RWPE2 (cell line): ENCODE measurements at places on chromosomes 12 and 14.

GRCh38 chr12:123101526-123101925 lies 49.4 kb downstream of the PITPNM2 start:
- H3K27ac ChIP-seq, result no peak overlapping the region
- DNase-seq, result no peak
- no peaks in the 10 kb centered on the region for H3K4me1 ChIP-seq
- no peaks in the 10 kb centered on the region for H3K27me3 ChIP-seq

DNA sequence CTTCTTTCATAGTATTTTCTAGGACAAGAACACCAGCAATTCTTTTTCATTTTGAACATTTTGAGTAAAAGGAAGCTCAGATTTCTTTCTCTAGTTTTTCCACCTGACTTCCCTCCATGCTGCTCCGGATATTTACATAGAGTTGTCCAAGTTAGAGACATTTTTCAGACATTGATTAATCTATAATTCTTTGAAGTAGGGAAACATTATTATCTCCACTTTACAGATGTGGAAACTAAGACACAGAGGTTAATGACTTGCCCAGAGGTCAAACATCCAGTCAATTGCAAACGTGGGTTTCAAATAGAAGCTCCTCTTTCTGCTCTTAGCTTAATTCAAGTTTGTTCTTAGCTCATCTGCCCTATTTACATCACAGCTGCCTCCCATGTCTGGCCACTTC lies 138.3 kb downstream of the EGLN3 start:
- H3K4me1 ChIP-seq, result no peaks in the 10 kb centered on the region
- no peak overlapping the region for H3K27ac ChIP-seq
- H3K36me3 ChIP-seq, result no peaks in the 10 kb centered on the region
- no peak for DNase-seq

DNA sequence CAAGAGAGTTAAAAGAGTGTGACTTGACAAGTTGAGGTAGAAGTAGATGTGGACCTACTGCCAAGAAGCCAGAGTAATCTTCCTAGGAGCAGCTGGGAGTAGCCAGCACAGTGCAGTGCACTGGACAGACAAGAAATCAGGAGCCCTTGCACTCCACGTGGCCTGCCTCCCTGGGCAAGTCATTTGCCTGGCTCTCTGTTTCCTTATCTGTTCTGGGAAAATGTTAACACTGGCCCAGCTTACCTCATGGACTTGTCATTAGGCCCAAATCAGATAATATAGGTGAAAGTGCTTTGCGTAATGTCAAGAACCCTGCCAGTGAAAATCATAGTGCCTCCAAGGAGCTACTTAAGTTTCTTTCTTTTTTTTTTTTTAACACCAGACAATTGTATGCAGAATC lies 19.2 kb downstream of the SLC7A8 start:
- H3K27ac ChIP-seq, result no peak overlapping the region
- peaks cover 10% of the 10 kb centered on the region for H3K4me1 ChIP-seq
- DNase-seq, result no peak
- no peaks in the 10 kb centered on the region for H3K36me3 ChIP-seq
- H3K4me3 ChIP-seq, result no peak overlapping the region

DNA sequence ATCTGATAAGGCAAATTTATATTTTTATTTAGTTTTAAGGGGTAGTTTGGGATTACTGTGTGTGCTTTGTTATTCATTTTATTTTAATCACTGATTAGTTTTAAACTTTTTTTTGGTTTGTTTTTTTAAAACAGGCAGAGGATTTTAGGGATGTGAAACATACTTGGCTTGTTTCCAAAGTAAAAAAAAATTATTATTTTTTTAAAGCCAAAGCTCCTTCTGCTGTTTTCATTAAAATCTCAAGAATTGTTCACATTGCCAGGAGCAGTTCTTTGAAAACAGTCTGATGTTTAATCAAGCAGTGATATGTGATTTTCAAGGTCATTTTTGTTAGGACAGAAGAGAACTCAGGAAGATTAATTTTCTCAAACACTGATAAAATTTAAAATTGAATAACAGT lies 11.2 kb downstream of the TTC8 start:
- no peaks in the 10 kb centered on the region for H3K27me3 ChIP-seq
- peaks cover 29% of the 10 kb centered on the region for H3K4me1 ChIP-seq
- H3K36me3 ChIP-seq, result peaks cover 5% of the 10 kb centered on the region; the same call in 1 of the 2 replicates
- no peak overlapping the region for H3K4me3 ChIP-seq
- no peak for DNase-seq

DNA sequence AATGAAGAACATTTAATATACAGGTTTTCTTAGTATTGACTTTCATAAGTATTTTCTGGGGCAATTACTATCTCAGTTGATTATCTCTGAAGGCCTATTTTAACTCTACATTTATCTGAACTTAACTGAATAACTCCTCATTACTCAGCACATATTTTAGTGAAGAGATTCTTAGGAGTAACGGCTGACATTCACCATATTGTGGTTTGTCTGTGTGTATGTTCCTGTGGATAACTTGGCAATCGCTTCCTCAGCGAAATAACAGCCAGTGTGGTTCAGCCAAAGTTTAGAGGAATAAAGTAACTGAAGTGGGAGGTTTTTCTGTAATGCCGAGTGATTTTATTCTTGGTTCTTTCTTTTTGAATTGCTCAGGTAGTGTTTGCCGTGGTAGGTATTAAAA lies 168.0 kb downstream of the RAD51B start:
- H3K36me3 ChIP-seq, result no peaks in the 10 kb centered on the region
- H3K4me3 ChIP-seq, result no peak overlapping the region
- H3K27ac ChIP-seq, result no peak overlapping the region
- no peaks in the 10 kb centered on the region for H3K27me3 ChIP-seq

DNA sequence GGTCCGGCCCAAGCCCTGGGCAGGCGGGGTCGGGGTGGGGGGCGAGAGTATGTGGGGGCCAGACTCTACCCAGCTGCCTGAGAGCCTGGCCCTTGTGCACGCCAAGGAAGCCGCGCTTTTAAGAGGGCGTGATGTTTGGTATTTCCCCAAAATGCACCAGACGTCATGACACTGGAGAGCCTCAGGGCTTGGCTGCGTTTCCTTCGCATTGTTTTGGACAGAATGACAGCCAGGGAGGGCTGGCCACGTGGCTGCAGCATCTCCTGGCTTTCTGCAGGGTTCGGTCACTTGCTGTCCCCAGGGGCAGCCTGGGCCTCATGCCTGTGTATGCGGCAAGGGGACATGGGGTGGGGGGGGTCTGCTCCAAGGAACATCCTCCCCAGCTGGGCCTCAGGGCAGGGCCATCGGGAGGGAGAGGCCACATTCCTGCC lies 16.1 kb upstream of the NUDT14 start:
- DNase-seq, result no peak
- no peak overlapping the region for H3K4me3 ChIP-seq
- H3K27ac ChIP-seq, result no peak overlapping the region
- H3K36me3 ChIP-seq, result no peaks in the 10 kb centered on the region
- H3K27me3 ChIP-seq, result peaks cover 21% of the 10 kb centered on the region
- peaks cover 3% of the 10 kb centered on the region for H3K4me1 ChIP-seq

DNA sequence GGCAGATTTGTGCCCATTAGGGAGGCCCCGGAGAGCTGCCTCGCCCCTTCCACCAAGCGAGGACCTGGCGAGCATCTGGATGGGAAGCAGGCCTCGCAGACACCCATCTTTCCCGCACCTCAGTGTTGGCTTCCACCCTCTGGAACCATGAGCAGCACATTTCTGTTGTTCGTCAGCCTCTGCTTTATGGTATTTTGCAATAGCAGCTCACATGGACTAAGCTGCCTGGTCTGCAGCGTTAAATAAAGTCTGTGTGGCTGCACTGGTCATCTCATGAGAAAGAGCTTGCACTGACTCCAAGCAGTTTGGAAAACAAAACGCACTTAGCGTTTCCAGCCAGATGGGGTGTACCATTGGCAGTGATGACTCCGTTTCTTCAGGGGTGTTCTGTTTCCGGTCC lies 75.8 kb downstream of the GLT1D1 start:
- no peaks in the 10 kb centered on the region for H3K36me3 ChIP-seq
- DNase-seq, result no peak
- H3K27ac ChIP-seq, result no peak overlapping the region
- no peaks in the 10 kb centered on the region for H3K4me1 ChIP-seq
- H3K27me3 ChIP-seq, result no peaks in the 10 kb centered on the region
- H3K4me3 ChIP-seq, result no peak overlapping the region

DNA sequence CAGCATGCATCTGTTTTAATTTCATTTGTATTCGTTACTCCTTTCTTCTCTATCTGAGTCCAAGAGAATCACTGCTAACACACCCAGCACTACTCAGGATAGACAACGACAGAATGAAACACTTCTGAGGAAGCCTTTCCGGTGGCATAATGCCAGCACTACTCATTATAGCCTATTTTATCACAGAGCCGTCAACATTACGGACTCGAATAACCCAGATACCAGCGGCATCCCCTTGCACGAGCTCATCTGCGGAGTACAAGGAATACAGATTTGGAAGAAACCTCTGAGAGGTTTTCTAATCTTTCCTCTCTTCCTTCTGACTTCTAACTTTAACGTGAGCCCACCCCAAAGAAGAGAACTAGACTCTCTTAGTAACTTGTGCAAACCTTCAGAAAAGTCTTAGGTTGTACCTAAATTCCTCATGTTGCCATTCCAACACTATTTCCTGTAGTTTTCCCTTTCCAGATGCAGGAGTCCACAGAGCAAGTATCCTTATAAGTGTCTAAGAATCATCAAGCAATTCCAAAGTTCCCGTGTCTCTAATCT lies 248.1 kb downstream of the APAF1 start:
- no peak overlapping the region for H3K4me3 ChIP-seq
- DNase-seq, result no peak
- H3K36me3 ChIP-seq, result no peaks in the 10 kb centered on the region
- H3K27me3 ChIP-seq, result peaks cover 73% of the 10 kb centered on the region
- H3K4me1 ChIP-seq, result no peaks in the 10 kb centered on the region
- H3K27ac ChIP-seq, result no peak overlapping the region

DNA sequence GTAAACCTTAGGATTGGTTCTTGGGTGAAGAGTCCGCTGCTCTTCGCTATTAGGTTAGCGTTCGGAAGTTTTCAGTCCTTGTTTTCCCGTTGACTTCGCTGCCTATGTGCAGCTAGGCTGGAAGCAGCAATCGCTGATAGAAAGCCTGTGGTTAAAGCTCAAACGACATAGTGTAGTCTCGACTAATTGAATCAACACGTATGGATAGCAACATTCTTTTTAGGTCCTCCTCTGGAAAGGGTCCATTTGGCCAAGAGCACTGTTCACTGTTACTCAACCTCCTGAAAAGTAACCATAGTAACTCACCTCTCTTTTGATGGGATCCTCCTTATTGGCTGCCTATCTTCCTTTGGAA lies 355.5 kb downstream of the SNAPC1 start:
- peaks cover 43% of the 10 kb centered on the region for H3K27me3 ChIP-seq
- H3K4me3 ChIP-seq, result no peak overlapping the region
- H3K36me3 ChIP-seq, result no peaks in the 10 kb centered on the region
- no peak for DNase-seq

GRCh38 chr12:29088611-29089219 lies 60.4 kb upstream of the FAR2 start:
- no peak overlapping the region for H3K27ac ChIP-seq
- no peaks in the 10 kb centered on the region for H3K36me3 ChIP-seq
- no peak overlapping the region for H3K4me3 ChIP-seq

- DNase-seq, result no peak
- no peak overlapping the region for H3K27ac ChIP-seq
- peaks cover 27% of the 10 kb centered on the region for H3K4me1 ChIP-seq
- H3K36me3 ChIP-seq, result no peaks in the 10 kb centered on the region
- no peaks in the 10 kb centered on the region for H3K27me3 ChIP-seq
These were observed 217.2 kb upstream of the BMP4 start for GRCh38 chr14:54173802-54174201.

- DNase-seq, result no peak
- H3K27ac ChIP-seq, result no peak overlapping the region
- H3K4me3 ChIP-seq, result no peak overlapping the region
- no peaks in the 10 kb centered on the region for H3K36me3 ChIP-seq
- no peaks in the 10 kb centered on the region for H3K27me3 ChIP-seq
These were observed 31.9 kb downstream of the RDH12 start for GRCh38 chr14:67733616-67734015.

DNA sequence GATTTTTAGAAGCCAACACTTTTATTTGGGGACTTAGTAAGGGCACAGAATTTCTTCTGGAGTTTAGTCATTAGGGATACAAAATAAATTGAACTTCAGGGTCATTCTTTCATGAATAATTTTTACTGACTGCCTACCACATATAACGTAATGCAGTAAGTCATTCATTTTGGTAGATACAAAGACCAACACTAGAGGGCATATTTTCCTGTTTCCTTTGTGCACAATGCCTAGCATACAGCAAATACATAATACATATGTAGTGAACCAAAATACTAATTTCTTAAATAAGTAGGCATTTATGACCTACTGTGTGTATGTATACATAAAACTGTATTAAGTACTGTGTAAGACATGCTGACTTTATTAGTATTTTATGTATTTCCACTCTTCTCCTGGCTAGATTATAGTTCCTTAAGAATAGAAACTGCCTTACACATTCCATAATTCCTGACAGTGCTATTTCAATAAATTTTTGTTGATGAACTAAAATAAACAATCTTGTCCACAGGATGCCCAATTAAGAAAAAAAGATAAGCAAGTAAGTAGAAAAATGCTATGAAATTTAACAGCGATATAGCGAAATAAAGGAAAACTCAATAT lies 47.9 kb downstream of the PPP1R12A start:
- no peaks in the 10 kb centered on the region for H3K36me3 ChIP-seq
- H3K27ac ChIP-seq, result no peak overlapping the region
- H3K4me1 ChIP-seq, result peaks cover 10% of the 10 kb centered on the region
- no peaks in the 10 kb centered on the region for H3K27me3 ChIP-seq

DNA sequence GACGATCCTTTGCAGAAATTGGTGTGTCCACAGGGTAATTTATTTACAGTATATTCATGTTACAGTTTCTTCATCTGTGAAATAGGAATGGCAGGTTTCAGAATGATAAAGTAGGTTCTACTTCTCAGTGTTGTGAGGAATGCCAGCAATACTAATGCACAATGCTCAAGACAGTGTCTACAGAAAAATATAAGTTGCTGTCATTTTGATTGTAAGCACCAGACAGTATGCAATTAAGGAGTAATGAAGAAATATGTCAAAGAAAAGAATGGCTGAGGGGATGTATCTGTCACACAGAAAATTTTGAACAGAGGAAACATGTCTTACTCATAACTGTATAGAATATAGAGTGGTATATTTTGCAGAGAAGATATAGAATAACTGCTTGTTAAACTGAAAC lies 525.4 kb downstream of the GALC start:
- no peak overlapping the region for H3K4me3 ChIP-seq
- H3K36me3 ChIP-seq, result no peaks in the 10 kb centered on the region
- H3K4me1 ChIP-seq, result no peaks in the 10 kb centered on the region

DNA sequence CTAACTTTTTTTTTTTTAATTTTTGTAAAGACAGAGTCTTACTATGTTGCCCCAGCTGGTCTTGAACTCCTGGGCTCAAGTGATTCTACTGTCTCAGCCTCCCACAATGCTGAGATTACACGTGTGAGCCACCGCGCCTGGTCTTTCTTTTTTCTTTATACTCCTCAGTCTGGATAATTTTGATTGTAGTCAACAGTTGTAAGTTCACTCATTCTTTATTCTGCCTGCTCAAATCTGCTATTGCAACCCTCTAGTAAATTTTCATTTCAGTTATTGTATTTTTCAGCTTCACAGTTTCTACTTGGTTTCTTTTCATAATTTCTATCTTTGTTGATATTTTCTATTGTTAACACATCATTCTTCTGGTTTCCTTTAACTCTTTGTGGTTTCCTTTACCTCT lies 5.8 kb upstream of the MIS18BP1 start:
- H3K4me3 ChIP-seq, result no peak overlapping the region
- H3K27ac ChIP-seq, result no peak overlapping the region
- H3K36me3 ChIP-seq, result no peaks in the 10 kb centered on the region
- H3K27me3 ChIP-seq, result no peaks in the 10 kb centered on the region

GRCh38 chr12:47721431-47721973 lies 3.8 kb downstream of the ENDOU start:
- peaks cover 4% of the 10 kb centered on the region for H3K4me1 ChIP-seq
- no peak overlapping the region for H3K4me3 ChIP-seq
- no peaks in the 10 kb centered on the region for H3K27me3 ChIP-seq
- H3K27ac ChIP-seq, result no peak overlapping the region

- no peaks in the 10 kb centered on the region for H3K36me3 ChIP-seq
- H3K27me3 ChIP-seq, result no peaks in the 10 kb centered on the region
- H3K4me1 ChIP-seq, result no peaks in the 10 kb centered on the region
- no peak overlapping the region for H3K4me3 ChIP-seq
These were observed 237.6 kb downstream of the SLC16A7 start for GRCh38 chr12:59833408-59833807.
